ENCODE measurements at places on chromosomes 1 and 21.

GRCh38 chr1:55584526-55585401 is 369.6 kb upstream of the USP24 start:
- DNase-seq = no peak

- peak; percentile 79 for DNase-seq
These were observed 549 bp downstream of the THBS3 start for GRCh38 chr1:155206891-155207805.

DNA sequence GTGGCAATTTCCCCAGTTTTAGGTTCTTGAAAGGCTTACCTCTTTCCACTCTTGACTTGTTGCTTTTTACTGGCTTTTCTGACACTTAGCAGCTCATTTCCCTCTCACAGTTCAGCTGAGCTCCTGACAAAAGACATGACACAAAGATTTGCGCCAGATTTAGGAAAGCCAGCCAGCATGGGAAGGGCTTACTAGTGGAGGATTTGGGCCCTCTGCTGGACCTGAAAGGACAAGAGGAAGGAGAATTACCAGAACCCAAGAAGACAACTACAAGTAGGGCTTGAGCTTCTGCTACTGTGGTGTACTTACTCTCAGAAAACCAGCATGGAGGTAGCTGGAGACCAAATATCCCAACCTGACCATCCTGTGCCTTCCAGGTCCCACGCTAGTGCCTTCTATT is 784.5 kb downstream of the BRINP3 start:
- no peak for DNase-seq

DNA sequence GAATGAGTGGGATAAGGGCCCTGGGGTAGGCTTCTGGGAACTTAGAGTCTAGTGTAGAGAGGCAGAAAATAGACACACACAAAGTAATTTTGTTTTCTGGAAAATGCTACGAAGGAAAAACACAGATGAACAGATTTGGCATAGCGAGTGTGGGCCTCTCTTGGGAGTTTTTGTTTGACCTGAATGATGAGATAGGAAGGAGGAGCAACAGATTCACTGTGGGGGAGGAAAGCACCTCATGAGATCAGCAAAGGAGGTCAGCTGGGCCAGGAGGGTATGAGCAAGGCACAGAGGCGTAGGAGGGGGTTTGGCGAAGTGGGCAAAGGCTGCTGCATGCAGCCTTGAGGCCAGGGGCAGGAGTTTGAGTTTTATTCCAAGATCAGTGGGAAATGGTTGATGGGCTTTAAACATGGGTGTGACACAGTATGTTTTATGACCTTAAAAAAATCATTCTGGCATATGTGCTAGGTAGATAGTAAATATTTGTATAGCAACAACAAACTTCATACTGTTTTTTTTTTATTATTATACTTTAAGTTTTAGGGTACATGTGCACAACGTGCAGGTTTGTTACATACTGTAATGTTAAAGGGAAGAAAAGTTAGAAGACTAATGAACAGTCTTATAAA is 57.9 kb downstream of the FGGY start:
- DNase-seq = no peak

DNA sequence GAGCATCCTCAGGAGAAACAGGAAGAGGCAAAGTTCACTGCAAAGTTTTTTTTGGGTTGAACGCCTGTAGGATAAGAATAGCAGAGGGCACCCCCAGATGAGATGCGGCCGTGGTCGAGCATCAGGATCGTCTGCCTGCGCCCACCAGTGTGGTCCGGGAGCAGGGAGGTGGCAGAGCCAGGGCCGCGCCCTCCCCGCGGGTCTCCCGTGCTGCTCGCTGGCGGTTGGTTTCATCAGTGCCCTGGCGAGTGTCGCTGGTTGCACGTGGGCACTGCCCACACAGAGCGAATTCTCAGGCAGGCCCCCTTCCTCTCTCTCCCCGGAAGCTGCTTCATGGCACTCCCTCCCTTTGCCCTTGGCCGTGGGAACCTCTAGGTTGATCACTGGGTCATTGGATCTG is 120.0 kb downstream of the PCBP3 start:
- DNase-seq = no peak

DNA sequence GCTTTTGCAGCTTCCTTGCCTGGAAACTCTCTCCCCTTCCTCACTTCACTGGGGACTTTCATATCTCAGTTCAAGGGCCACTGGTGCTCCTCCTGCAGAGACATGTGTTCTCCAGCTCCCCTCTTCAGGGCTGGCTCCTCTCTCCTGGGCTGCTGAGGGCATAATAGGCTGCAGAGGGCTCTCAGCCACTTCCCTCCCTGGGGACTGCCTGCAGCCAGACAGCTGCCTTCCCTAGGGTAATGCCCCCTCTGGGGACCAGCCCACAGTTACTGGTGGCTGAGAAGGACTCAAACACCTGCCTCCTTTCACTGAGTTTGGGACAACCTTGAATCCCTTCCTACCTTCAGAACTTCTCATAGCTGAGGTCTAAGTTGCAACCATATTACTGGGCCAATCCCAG is 104.8 kb upstream of the POU3F1 start:
- DNase-seq = no peak

DNA sequence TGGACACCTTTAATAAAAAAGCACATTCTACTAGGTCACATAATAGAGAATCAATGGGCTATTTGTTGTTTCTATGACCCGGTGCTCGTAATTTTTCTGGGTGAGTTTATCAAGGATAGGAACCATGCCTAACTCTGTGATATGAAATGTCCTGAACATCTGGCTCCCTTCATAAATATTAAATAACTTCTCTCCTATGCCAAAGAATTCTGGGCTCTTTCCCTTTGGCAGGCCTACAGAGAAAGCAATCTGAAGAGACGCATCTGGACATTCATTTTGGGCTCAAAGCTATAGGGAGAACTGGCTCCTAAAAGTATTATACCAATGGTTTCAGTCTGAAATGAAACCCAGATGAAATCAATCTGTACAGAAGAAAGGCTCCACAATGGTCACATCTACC is 38.8 kb upstream of the ANGPTL7 start:
- no peak for DNase-seq

GRCh38 chr1:225974454-225974853 is 24.7 kb downstream of the SDE2 start:
- DNase-seq = no peak

GRCh38 chr21:46598581-46599572 is 6.0 kb downstream of the S100B start:
- no peak for DNase-seq

DNA sequence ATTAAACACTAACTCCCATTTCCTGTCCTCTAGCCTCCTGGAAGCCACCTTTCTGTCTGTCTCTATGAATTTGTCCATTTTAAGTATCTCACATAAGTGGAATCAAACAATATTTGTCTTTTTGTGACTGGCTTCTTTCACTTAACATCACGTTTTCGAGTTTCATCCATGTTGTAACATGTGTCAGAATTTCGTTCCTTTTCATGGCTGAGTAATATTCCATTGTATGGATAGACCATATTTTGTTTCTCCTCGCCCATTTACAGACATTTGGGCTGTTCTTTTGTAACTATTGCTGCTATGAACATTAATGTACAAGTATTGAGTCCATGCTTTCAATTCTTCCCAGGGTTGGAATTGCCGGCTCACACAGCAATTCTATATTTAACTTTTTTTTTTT is 15.7 kb upstream of the H6PD start:
- DNase-seq = no peak

DNA sequence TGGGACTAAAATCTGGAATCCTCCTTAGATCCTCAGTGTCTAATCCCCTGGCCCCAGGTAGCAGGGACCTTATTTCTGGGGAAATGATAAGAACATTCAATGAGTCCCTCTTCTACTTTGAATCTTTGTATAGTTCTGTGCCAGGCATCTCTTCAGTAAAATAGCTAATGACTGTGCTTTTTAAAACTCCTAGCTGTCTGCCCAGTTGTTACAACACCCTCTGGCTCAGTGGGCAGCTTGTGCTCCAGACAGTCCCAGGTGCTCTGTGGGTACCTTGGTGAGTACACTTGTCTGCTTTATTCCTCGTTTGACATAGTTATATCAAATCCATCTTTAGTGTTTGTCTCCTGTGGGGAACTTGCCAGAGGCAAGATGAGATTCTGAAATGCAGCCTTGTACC is 18.0 kb downstream of the TGFB2 start:
- no peak for DNase-seq

- DNase-seq = no peak
These were observed 98.0 kb downstream of the FGGY start for GRCh38 chr1:59394706-59395425.

- no peak for DNase-seq
These were observed 79.4 kb downstream of the TGFB2 start for GRCh38 chr1:218424502-218424901.

DNA sequence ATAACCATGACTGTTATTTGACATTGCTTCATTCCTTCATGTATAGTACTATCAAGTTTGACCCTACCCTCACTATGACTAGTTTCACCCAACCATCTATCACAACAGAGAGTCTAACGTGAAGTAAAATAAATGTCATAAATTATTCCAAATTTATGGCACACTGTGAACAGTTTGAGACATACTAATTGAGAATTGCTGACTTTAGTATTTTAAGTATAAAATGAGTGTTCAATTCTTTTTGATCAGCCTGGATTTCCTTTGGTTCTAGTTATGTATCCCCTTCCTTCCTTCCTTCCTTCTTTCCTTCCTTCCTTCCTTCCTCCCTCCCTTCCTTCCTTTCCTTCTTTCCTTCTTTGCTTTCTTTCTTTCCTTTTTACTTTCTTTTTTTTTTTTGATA is 14.5 kb downstream of the CR1 start:
- DNase-seq = no peak

DNA sequence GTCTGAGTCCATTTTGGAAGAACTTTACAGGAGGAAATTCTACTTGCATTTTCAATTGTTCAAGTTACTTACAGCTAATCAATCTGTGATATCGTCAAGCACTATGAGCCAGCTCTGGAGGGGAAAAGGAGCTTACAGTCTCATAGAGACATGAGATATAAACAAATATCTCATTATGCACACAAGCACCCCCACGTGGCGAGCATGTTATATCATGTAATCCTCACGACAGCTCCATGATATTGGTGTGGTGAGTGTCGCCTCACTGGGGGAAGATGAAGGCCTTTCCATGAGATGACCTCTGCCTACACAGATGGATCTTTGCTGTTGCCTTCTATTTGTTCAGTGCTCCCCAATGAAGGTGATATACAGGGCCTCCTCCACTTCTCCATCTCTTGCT is 34.6 kb downstream of the TNR start:
- no peak for DNase-seq

GRCh38 chr1:193539731-193540459 is 353.5 kb upstream of the B3GALT2 start:
- no peak for DNase-seq

DNA sequence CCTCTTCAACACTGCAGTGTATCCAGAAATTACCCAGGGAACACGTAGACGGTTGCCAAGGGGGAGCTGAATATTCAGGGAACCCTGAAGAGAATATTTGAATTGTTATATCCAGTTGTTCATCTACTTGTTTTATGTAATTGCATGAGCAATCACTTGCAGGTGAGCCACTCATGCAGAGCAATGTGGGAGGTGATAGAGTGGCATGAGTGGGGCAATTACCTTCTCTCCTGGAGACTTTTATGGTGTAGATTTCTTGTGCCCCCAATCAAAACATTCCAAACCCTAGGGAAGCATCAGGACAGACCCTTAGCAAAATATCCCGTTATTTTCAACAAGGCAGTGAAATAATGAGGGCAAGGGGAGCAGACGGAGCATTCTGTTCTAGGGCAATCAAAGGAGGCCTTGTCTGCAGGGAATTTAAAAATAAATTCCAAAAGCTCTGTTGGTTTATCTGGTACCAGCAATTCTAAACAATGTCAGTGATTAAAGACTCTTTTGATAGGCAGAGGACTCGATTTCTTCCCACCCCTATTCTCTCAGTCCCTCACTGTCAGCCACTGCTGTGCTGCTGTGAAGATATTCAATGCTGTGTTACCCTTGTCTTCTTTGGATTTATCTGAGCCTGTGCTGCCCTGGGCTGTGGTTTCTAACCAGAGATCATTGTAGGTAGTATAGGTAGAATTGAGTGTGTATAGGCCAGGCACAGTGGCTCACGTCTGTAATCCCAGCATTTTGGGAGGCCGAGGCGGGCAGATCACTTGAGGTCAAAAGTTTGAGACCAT is 180.2 kb upstream of the MAP1LC3C start:
- no peak for DNase-seq

DNA sequence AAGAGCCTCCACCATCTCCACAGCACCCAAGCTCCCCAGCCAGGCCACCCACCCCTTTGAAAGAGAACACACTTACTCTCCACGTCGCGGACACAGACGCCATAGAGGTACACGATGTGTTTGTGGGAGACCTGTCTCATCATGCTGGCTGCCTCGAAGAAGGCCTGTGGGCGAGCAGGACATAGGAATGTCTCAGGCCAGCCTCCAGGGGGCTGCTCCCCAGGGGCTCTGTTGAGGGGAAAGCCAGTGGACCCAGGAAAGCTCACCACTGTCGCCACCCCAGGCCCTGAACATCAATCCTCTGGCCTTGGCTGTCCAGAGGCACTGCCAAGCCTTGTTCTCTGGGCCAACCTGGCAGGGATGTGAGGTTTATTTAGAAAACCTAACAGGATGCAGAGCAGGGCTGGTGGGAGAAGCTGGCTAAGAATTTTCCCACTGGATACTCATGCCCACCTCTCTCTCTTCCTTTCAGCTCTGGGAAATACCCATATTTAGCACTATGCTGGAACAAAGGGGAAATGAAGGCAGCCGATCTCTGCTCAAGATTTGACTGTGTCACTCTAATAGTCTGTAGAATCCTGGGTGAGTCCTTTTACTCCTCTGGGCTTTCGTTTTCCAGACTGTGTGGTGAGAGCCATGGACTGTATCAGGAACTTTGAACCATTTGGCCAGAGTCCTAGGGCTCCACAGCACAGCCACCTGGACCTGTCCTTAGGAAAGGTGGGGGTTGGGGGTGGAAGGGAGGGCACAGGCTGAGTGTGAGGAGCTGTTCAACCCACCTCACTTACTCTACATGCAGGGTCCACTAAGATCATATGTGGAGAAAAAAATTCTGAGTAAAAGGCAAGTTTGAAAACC is 101.9 kb downstream of the RAVER2 start:
- no peak for DNase-seq

GRCh38 chr1:54327386-54328065 is 78.7 kb downstream of the SSBP3 start:
- DNase-seq = peak; percentile 67

- no peak for DNase-seq
These were observed 43.6 kb downstream of the TBX15 start for GRCh38 chr1:118944546-118944945.

- no peak for DNase-seq
These were observed 30.2 kb downstream of the AK4 start for GRCh38 chr1:65178235-65178634.

- no peak for DNase-seq
These were observed 200.7 kb downstream of the FGGY start for GRCh38 chr1:59497616-59498015.

DNA sequence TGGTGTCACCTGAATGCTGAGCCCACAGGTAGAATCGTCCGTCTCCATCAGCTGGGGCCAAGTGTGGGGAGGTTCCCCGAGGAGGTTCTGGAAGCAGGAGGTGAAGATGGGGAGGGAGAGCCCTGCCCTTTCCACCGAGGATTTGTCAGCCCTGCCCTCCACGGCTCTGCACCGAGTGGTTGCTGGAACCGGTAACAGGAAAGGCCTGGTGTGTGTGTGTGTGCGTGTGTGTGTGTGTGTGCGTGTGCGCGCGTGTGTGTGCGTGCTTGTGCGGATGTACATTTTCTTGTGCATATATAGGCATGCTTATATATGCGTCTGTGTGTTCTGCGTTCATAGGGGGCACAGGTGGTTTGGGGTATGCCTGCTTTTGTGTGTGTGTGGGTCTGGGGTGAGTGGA is 3.5 kb downstream of the NBL1 start:
- no peak for DNase-seq

- DNase-seq = peak; percentile 74
These were observed 198.6 kb downstream of the PTPRC start for GRCh38 chr1:198837278-198838021.

GRCh38 chr1:234718496-234719453 is 108.8 kb upstream of the IRF2BP2 start:
- DNase-seq = no peak
